Activated CD8-positive, alpha-beta memory T cell treated with anti-CD3 and anti-CD28 coated beads, Interleukin-2, amount 10 ng/mL, durations not matched to agents 7 days and 5 days (primary cell): ENCODE measurements at places on chromosomes 6 and 20.

- no peak overlapping the region for H3K4me3 ChIP-seq
- H3K27me3 ChIP-seq, result peaks cover 20% of the 10 kb centered on the region
- no peak overlapping the region for H3K27ac ChIP-seq
- no peaks in the 10 kb centered on the region for H3K36me3 ChIP-seq
- H3K4me1 ChIP-seq, result peaks cover 10% of the 10 kb centered on the region
Observed at GRCh38 chr20:38116409-38117165, 48.5 kb downstream of the TGM2 start.

DNA sequence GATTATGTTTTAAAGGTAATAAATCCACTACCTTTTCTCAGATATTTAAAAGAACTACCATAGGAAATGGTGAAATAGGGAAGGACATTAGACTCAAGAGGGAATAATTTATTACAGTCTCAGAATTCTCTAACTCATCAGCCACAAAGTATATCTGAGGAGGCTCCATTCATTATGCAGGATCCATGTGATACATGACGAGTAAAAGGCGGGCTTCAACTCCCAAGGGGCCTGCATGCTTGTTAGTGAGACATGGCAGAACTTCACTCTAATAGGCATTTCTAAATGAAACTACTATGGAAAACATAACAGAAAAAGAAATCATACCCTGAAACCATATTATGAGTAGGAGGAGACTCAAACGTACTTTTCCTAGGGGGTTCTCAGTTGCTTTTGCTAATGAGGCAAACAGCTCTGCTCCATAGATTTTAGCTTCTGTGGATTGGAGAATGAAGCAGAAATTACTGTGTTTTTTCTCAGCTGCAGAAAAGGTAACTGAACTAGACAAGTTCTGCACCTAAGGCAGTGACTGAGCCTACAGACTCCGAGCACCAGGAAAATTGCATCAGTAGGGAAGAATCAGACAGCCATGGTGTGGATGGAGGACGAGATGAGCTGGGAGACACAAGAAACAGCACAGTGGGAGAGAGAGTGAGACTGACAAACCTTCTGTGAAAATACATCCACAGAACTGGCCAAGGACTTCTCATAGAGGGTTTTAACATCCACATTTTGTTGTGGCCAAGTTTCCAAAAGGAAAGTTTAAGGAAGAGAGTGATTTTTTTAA is 254.6 kb upstream of the PRDM1 start:
- no peak for DNase-seq
- H3K27me3 ChIP-seq, result no peaks in the 10 kb centered on the region
- peaks cover 25% of the 10 kb centered on the region for H3K36me3 ChIP-seq
- no peak overlapping the region for H3K27ac ChIP-seq

DNA sequence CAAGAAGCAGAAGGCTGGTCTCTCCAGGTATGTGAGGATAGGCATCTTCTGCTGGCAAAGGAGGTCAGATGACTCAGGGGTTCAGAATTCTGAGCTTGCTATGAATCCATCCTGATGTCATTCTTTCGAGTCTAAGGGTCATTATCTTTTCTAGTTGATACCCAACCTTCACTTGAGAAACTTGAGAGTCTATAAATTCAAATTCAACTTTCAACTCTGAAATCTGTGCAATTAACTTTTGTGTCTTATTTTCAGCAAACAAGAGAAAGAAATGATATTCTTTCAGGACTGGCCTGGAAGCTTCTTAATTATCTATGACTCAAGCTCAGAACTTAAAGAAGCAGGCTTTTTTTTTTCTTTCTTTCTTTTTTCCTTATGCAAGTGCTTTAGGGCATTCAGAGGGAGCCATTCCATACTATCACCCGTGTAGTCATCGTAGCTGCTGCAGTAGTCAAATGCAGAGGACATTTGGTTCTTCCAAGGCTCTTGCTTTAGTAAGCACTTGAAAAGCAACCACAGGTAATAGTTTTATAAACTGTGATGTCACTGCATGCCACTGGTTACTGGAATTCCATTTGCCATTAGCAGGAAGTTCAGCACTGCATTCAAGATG is 93.0 kb downstream of the ADTRP start:
- peaks cover 15% of the 10 kb centered on the region for H3K27me3 ChIP-seq
- no peak overlapping the region for H3K27ac ChIP-seq
- H3K4me1 ChIP-seq, result no peaks in the 10 kb centered on the region
- no peaks in the 10 kb centered on the region for H3K36me3 ChIP-seq
- no peak overlapping the region for H3K4me3 ChIP-seq

GRCh38 chr20:846894-847278 is 13.4 kb downstream of the FAM110A start:
- DNase-seq, result peak; percentile 82
- H3K27ac ChIP-seq, result peak overlapping the region; percentile 86
- H3K27me3 ChIP-seq, result no peaks in the 10 kb centered on the region
- peak overlapping the region; percentile 84 for H3K4me3 ChIP-seq

GRCh38 chr6:53671111-53671510 is 5.6 kb upstream of the KLHL31 start:
- peaks cover 27% of the 10 kb centered on the region for H3K27me3 ChIP-seq
- no peak overlapping the region for H3K4me3 ChIP-seq
- no peaks in the 10 kb centered on the region for H3K4me1 ChIP-seq
- no peak overlapping the region for H3K27ac ChIP-seq
- H3K36me3 ChIP-seq, result no peaks in the 10 kb centered on the region
- DNase-seq, result no peak

GRCh38 chr6:166360243-166361076 is 18.1 kb upstream of the SFT2D1 start:
- H3K27ac ChIP-seq, result no peak overlapping the region
- no peak for DNase-seq
- H3K36me3 ChIP-seq, result peaks cover 5% of the 10 kb centered on the region
